ENCODE measurements at places on chromosomes 11 and 22.

- DNase-seq: no peak
These were observed 15.7 kb downstream of the SLC5A1 start for GRCh38 chr22:32058656-32059260.

- peak; percentile 80 for DNase-seq
These were observed 39.9 kb downstream of the PTPRJ start for GRCh38 chr11:48020092-48020755.

- DNase-seq: no peak
These were observed 55.0 kb upstream of the HORMAD2 start for GRCh38 chr22:30025221-30025620.

- DNase-seq: no peak
These were observed 22.7 kb upstream of the ACER3 start for GRCh38 chr11:76837696-76838677.

DNA sequence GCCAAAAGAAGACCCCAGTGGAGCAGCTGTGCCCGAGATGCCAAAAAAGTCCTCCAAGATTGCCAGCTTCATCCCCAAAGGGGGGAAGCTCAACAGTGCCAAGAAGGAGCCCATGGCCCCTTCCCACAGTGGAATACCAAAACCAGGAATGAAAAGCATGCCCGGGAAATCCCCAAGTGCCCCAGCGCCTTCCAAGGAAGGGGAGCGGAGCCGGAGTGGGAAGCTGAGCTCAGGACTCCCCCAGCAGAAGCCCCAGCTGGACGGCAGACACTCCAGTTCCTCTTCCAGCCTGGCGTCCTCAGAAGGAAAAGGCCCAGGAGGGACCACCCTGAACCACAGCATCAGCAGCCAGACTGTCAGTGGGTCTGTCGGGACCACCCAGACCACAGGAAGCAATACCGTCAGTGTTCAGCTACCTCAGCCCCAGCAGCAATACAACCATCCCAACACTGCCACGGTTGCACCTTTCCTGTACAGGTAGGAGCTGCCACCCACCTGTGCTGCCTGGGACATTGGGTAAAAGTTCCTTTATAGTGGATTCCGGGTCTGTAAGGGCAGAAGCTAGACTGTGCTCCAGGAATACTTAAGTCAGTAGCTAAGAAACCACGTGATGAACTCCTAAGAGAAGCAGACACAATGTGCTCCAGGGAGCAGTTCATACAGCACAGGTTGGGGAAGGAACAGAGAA, 221.3 kb downstream of the NAV2 start:
- no peak for DNase-seq

- no peak for DNase-seq
These were observed 68.8 kb downstream of the OR5AK2 start for GRCh38 chr11:57057561-57057960.

GRCh38 chr22:31926969-31927368, 17.4 kb upstream of the YWHAH start:
- no peak for DNase-seq

DNA sequence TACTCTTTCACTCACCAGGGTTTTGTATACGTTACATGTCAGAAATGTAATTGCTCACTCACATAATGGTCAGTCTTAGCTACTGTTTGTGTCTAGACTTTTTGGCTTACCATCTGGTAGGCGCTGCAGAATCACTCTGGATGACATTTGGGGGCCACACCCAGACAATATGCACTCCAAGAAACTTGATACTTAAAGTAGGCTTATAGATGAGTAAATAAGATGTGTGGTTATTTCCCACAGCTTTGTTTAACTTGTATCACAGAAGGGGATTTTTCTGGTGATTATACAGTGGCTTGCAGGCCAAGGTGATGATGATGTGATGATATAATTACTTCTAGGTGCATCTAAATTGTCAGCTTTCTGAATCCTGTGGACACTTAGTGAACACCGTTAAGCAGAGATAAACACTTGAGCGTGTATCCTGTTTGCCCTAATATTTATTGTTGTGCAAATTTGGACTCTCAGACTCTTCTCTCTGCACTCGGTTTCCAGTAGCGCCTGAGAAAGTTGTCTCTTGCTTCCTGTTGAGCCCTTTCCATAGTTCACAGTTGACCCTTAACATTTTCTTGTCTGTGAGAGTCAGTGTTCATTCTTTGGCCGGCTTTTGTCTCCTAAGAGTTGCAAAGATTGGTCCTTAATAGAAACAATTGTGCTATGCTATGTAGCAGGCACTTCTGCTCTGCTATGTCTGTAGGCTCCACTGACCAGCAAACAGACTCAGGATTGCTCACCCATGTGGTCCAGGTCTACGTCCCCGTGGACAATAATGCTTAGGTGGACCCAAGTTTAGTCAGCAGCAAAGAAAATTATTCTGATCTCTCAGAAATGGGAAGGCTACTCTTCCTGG, 89.3 kb downstream of the PRR5L start:
- no peak for DNase-seq

DNA sequence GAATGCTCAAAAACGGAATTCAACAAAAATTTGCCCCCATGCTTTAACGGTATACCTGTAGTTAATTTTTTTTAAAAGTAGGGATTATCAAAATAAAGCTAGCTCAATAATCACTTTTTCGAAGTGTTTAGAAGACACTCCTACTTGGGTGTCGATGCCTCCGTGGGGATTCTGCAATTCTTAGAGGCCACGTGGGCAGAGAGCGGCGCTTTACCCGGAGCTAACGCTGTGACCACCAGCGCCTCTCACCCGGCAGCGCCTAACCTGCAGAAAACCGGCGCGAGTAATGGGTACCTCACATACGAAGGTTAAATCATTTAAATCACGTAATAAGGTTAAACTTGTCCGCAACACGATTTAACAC, 583 bp downstream of the TAF1D start:
- peak; percentile 12 for DNase-seq

- DNase-seq: no peak
These were observed 24.6 kb upstream of the P2RY2 start for GRCh38 chr11:73193251-73194033.

DNA sequence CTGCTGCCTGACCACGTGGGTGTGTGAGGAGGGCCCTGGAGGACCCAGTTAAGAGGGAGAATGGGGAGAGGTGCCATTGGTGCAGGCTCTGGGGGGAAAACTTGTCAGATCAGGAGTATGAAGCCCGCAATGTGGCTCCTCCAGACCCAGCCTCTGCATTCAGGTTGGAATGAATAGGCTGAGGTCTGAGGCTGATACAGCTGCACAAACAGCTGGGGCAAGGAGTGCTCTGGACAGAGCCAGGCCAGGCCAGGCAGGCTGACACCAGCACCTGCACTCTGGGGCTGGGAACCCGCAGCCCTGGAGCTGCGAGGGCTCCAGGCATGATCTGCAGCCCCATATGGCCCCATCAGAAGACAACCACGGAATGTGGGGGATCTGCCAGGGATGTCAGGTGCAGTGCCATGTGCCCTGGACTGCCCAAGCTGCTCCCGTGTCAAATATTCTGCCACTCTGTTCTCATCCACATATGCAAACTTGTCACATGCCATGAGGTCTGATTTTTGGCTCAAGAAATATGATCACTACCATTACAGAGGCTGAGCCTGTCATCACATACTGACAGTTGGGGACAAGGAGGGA, 27.2 kb upstream of the KCNJ11 start:
- DNase-seq: no peak

GRCh38 chr11:33790040-33790439, 15.7 kb upstream of the FBXO3 start:
- DNase-seq: no peak

DNA sequence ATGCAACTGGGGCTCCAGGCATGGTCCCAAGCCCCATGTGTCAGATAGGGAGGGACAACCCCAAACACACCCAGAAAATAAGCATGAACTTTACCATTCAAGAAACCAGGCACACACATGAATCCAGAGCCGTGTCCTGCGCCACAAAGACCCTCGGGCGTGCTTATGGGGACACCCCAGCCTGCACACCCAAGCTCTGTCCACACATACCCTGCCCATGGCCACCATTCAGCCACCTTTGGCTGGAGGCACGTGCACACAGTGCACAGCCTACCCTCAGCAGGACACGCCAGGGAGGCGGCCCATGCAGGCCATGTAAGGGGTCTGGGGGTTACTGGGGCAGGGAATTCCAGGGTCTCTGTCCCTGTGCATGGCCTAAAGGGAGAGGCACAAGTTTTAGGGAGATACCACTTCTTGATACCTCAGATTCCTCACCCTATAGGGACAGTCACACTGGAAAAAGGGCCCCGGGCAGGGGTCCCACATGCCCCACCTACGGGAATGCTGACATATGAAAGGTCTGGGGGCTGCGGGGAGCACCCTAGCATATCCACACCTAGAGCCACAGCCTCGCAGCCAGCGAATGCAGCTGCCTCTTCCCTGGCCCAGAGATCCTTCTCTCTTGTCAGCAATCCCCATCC, 20.6 kb downstream of the PACSIN2 start:
- DNase-seq: no peak

DNA sequence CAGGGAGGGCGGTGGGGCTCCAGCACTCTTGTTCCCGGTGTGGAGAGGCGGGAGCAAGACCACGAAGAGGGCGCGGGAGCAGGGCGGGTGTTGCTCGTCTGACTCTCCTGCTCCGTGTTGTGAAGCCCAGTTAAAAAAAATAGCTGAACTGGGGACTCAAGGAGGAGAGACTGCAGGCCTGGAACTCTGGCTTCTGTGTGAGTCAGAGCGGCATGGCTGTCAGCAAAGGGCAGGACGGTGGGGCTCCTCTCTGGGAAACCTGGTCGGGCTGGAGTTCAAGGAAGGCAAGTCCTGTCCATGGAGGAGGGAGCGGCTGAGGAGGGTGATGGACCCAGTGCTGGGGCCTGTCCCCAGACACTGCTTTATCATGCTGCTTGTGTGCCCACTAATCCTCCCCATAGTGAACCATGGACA, 152.3 kb downstream of the FEZ1 start:
- no peak for DNase-seq

DNA sequence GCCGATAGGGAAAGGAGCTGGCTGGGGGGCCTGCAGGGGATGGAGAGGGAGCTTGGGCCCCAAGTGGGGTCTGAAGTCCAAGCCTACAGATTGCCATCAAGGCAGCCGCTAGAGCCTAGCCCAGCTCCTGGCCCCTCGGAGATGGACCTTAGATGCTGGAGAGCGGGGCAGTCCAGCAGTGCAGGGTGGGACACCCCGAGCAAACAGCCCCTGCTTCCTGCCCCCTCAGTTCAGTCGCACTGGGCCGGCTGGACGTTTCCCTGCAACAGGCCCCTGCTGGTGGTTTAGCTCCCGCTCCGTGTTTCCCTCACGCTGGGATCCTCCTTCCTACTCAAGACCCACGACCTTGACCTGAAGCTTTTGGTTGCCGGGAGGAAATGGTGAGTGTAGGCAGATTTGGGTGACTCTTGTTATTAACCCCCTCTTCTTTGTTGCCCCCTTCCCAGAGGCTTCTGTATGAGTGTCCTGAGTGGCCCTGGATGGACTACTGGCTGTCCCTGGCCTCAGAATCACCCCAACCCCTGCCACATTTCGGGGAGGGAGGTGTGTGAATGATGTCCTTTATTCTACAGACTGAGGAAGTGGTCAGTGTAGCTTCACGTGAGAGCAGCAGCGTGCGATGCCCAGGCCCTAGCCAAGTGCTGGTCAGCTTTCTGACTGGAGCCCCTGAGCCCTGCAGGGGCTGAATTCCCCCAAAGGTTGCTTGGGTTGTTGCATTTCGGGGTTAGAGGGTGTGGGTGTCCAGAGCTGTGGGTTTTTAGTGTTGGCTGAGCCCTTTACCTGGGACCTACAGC, 2.7 kb downstream of the ST3GAL4 start:
- DNase-seq: no peak
